ENCODE measurements at places on chromosomes 1 and 21.
A peak's percentile ranks its signal among the peaks of the same experiment; 100 is the strongest.

DNA sequence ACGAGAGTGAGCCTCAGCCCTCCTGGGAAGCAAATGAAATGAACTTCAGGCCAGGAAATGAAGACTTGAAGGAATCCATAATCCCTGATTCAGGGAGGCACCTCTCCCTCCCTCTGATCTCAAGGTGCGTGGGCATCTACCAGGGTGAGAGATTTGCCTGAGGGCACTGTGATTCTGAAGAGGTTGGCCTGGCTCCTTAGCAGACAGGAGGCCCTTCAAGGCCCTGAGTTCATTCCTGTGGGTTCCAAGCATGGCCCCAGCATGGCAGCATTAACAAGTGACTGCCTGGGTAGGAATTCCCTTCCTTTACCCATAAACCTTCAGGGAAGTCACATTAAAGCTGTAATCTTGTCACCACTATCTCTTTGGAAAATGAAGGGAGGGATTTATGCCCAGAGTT, 29.8 kb upstream of the IFNGR2 start:
- DNase-seq: no peak

DNA sequence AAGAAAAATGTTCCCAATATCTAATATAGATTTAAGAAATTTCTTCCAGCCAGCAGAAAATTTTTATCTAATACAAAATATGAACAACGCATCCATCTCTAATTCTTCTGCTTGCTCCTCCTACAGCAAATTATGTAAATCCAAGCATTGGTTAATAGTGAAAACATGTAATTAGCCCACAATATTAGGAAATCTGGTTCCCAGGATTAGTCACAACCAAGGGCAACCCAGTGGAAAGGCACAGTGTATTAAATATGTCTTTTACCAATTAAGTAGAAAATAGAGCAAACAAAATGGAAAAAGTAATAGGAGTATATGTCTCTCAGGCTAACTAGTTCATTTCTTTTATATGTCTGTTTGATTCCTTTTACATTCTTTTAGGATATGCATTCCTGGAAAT, 59.4 kb upstream of the IFI44L start:
- no peak for DNase-seq

DNA sequence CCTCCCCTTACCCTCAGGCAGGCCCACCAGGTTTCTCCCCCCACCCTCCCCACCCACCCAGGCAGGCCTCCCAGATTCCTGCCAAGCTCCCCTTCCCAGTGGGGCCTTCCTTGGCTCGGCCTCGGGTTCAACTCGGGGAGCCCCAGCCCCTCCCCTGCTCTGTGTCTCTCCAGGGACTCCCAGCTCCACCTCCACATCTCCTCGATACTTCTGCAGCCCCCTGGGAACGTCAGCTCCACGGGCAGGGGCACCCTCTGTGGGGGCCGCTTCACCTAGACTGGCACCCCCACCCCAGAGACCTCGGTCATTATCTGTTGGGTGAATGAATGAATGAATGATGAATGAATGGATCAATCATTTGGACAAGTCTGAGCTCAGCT, 775 bp downstream of the MMEL1 start:
- no peak for DNase-seq

DNA sequence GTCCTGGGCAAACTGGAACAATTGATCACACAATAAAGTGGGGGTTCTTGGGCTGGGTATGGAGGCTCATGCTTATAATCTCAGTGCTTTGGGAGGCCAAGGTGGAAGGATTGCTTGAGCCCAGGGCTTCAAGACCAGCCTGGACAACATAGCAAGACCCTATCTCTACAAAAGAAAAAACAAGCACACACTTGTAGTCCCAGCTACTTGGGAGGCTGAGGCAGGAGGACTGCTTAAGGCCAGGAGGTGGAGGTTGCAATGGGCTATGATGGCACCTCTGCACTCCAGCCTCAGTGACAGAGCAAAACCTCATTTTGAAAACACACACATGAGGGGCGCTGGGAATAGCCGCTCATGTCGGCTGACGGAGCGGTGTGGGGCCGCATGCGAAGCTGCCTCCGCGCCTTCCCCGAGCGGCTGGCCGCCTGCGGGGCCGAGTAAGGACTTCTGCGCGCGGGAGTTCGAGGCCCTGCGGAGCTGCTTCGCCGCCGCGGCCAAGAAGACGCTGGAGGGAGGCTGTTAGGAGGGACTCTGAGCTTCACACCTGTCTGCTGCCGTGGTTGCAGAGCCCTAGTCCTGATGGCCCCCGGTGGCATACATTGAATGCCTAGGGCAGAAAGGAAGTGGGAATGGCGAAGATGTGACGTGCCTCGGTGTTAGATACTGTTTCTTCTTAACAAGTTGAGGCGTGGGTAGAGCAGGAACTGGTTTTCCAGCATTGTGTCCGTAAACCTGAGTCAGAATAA, 59.5 kb downstream of the ACBD3 start:
- no peak for DNase-seq

DNA sequence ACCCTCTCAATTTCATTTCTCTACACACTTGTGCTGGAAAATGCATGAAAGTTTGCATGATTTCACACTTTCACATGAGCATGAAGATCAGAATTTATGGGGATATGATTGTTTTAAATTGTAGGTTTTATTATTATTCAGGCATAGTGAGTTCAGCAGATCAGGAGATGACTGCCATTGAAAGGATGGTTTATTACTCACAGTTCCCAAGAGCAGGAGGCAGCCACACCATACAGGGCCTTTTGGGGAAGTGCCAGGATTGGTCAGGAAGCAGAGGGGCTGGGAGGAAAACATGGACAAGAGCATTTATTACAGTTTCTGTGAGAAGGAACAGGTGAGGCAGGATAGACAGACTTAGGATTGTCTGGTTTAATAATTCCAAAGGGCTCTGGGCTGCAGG, 114.6 kb upstream of the KCNJ15 start:
- peak; percentile 10 for DNase-seq

GRCh38 chr1:100866041-100866900, 28.4 kb downstream of the EXTL2 start:
- peak; percentile 80 for DNase-seq

GRCh38 chr1:21641967-21642739, 27.0 kb downstream of the RAP1GAP start:
- DNase-seq: no peak

DNA sequence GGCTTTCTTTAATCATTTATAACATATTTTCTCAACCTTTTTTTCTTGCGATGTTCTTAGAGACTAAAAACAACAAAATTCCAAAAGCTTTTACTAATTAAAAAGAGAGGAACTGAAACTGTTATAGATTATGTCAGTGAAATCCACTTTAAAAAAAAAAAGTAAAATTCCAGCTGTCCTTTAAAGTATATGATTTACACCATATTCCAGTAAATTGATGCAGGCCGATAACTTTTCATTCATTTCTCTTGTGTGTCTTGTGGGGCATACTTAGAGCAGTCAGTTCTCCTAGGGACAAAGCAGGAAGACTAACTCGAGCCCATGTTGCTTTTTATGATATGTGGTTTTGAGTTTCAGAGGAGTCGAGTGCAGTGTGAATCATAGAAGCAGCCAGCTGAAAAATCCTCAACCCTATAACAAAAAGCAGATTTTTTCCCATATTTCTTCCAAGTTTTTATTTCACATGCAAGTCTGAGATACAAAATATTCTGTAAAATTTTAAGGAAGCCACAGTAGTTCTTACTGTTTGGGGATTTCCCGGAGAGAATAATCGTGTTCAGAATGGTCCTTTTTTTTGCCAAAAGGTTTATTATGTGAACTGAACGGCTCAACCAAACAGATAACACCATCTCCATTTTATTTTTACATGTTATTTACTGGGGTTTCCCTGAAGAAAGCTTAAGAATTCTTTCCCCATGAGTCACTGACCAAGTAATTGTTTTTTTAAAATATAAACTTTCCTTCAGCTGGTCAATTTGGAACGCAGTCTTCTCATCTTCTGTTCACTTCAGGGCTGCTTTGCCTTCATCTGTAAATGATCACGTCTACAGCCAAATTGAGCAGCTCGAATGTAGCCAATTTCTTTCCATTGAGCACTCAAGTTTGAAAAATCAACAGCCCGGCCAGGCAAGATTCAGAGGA, 77.0 kb upstream of the C1orf105 start:
- peak; percentile 93 for DNase-seq

GRCh38 chr1:153488731-153489130, 28.3 kb upstream of the S100A7 start:
- DNase-seq: peak; percentile 52

DNA sequence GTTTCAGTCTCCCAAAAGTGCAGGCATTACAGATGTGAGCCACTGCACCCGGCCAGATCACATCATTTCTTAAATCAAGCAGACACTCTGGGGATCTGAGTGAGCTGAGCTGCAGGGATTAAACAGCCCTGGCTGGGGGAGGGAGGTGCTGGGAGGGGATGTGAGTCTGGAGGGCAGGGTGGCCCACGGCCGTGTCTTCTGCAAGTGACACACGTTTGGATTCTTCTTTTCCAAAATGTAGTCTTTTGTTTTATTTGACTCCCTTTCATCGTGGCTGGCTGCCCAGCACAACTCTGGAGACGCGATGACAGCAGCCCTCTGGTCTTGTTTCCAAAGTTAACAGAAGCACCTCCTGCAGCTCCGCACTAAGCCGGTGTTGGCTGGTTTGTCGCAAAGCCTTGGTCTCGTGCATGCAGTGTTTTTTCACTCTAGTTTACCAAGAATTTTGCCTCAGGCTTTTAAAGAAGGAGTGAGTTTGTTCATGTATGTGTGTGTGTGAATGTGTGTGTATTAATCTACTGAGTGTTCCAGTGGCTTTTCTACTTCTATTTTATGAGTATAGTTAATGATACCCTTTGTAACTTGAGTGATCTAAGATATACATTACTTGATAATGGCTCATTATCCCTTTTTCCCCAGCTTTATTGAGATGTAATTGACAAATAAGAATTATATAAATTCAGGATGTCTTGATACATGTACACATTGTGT, 2.8 kb upstream of the KRTAP10-5 start:
- no peak for DNase-seq

- DNase-seq: peak; percentile 39
Measured at GRCh38 chr21:37496972-37497371, 130.4 kb downstream of the DYRK1A start.

DNA sequence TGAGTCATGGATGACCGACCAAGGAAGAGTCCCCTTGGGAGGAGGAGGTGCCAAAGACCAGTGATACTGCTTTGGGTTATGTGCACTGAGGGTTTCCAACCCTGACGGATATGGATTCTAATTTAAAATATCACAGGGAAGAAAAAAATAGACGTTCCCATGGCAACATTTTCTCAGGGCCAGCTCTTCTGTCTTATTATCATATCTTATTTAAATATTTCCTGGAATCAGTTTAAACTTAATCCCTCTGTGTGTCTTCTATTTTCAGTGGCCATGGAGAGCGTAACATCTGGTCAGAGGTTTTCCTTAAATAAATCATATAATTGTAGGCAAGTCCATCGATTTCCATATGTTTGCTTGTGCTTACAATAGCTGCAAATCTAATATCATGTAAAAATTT, 205.4 kb upstream of the FMN2 start:
- DNase-seq: no peak

DNA sequence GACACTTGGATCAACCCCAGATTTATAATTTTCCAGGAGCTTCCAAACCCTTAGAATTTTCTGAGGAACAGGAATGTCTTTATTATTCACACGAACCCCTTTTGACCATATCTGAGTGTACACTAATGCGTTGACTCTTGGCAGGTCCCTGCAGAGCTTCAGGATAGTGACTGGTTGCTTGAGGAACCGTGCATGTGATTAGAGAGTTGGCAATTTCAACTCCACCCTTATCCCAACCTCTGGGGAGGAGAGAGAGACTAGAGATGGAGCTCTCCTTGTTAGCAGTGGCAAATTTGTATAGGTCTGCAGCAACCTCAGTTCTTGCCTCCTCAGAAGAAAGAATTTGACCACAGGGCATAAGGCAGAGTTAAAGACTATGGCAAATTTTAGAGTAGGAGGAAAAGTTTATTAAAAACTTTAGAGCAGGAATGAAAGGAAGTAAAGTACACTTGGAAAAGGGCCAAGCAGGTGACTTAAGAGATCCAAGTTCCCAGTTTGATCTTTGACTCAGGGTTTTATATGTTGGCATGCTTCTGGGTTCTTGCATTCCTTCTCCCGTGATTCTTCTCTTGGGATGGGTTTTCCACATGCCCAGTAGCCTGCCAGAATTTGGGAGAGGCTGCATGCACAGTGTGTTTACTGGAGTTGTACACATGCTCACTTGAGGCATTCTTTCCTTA, 93.8 kb upstream of the ETV3 start:
- DNase-seq: no peak

DNA sequence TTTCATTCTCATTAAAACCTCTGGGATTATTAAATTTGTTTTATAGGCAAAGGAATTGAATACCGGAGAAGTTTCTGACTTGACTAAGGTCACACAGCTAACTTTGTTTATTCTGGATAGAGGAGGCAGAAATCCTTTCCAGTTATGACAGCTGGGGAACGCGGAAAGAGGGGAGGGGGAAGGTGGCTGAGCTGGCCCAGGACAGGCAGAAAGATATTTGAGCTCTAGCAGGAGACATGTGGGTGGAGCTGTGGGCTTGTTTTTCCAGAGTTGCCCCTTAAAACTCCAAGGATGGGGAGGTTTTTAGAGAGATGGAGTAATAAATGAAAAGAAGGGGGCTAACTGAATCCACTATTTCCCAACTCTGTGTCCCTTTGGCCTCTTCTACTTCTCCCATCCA, 27.8 kb downstream of the FOXD2 start:
- no peak for DNase-seq

GRCh38 chr1:50106095-50106761, 2.5 kb upstream of the ELAVL4 start:
- DNase-seq: no peak

DNA sequence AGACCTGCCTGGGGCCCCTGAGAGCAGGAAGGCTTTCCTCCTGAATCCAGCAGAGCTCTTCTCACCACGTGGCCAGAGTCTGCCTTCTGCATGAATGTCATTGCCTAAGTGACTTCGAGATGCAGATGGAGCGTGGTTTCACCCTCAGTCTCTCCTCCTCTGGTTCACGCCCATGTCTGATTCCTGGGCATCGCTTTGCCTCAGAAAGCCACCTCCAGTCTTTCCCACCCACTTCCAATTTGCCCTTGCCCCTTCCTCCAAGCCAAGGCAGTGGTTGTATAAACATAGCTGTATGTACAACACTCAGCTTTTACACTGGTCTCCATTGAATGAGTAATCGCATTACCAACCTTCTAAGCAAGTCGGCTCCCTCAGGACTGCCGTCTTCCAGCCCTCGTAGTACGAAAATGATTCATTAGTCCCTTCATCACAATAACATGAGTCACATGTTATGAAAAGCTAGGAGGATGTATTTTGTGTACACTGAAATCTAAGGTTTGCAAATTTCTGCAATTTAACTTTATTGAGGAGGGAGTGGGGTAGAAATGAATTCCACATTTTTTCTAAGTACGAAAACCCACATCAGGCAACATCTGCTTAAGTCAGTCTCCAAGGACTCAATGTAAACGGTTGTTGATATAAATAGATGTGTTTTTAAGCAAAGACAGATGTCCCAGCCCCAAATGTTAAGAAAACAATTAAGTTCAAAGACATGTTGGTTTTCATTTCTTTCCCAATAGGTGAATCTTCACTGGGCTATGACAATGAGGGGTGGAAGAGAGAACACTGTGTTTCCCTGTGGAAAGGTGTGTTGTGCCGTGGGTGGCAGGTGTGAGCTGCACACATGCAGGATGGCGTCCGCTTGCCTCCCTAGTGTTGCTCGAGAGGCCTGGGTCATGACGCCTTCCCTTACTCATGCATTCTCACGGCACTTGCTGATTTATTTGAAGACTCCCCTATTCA, 32.3 kb upstream of the ETS2 start:
- DNase-seq: peak; percentile 92

Measured in cardiac fibroblast (primary cell).